Pulmonary artery endothelial cell (primary cell): ENCODE measurements at places on chromosomes 1 and 21. TPM values are rescaled to one million over a fixed set of nuclear protein-coding genes. Genes with fewer than 3 reads are reported as not detected.

The WNT3A gene
- total RNA-seq: not detected in 2 replicates

The NBPF12 gene
- total RNA-seq: 3.9 and 4.4 TPM in 2 replicates

The FBLIM1 gene
- 311 and 321 TPM in 2 replicates for total RNA-seq

The PDZK1IP1 gene
- total RNA-seq: 0.20 TPM in 1 of 2 replicates, not detected in the other

The SPTA1 gene
- total RNA-seq: 0.13 and 0.14 TPM in 2 replicates

The HES4 gene
- total RNA-seq: 9.1 and 17.8 TPM in 2 replicates

The ADAM30 gene
- total RNA-seq: not detected in 2 replicates

The C1orf87 gene
- total RNA-seq: not detected in 2 replicates

The MNDA gene
- not detected in 2 replicates for total RNA-seq

The TACSTD2 gene
- total RNA-seq: 0.79 and 15.8 TPM in 2 replicates

The USP16 gene
- 28.2 and 38.6 TPM in 2 replicates for total RNA-seq

The PPIAL4G gene
- not detected in 2 replicates for total RNA-seq

The SPRTN gene
- 19.3 and 22.4 TPM in 2 replicates for total RNA-seq

The KAZN gene
- 0.73 and 0.85 TPM in 2 replicates for total RNA-seq

The DCST1 gene
- not detected in 2 replicates for total RNA-seq

The YOD1 gene
- 7.3 and 10.4 TPM in 2 replicates for total RNA-seq

The TRABD2B gene
- total RNA-seq: not detected in 2 replicates

The ANGPTL7 gene
- total RNA-seq: not detected in 2 replicates

The S100A9 gene
- 0.13 and 0.95 TPM in 2 replicates for total RNA-seq

The AMY1A gene
- not detected in 2 replicates for total RNA-seq

The FAM163A gene
- total RNA-seq: 0.07 TPM in 1 of 2 replicates, not detected in the other

The RGS4 gene
- total RNA-seq: 280 and 292 TPM in 2 replicates

The RNF115 gene
- total RNA-seq: 17.9 and 20.0 TPM in 2 replicates

The KRTAP13-2 gene
- total RNA-seq: not detected in 2 replicates

The ATP1A2 gene
- not detected in 2 replicates for total RNA-seq

The FCRL5 gene
- total RNA-seq: under 0.01 TPM in 1 of 2 replicates, not detected in the other

The KCNE1 gene
- total RNA-seq: 0.13 and 0.14 TPM in 2 replicates
